OCI-M1 (cell line): ENCODE measurements at places on chromosomes 12 and 14.

- no peak for DNase-seq
Observed at GRCh38 chr12:124392667-124393413, 97.9 kb downstream of the RFLNA start.

DNA sequence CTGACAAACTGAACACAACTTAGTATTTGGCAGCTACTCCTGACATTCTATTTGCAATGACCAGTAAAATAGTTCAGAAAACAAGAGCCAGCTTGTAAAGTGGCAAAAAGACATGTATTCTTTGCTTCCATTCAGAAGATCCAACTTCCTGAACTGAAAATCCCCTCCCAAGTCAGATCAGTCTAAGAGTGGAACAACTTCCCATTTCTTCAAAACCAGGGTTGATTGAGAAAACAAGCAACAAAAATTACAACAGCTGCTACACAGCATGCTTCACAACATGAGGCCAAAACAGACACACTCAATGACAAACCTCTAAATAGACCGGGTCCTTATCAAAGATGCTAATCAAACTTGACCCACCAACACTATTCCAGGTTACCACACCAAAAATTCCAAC is 40.3 kb downstream of the CIT start:
- DNase-seq = peak; percentile 27

- DNase-seq = no peak
Observed at GRCh38 chr14:101713621-101714349, 47.7 kb upstream of the PPP2R5C start.

DNA sequence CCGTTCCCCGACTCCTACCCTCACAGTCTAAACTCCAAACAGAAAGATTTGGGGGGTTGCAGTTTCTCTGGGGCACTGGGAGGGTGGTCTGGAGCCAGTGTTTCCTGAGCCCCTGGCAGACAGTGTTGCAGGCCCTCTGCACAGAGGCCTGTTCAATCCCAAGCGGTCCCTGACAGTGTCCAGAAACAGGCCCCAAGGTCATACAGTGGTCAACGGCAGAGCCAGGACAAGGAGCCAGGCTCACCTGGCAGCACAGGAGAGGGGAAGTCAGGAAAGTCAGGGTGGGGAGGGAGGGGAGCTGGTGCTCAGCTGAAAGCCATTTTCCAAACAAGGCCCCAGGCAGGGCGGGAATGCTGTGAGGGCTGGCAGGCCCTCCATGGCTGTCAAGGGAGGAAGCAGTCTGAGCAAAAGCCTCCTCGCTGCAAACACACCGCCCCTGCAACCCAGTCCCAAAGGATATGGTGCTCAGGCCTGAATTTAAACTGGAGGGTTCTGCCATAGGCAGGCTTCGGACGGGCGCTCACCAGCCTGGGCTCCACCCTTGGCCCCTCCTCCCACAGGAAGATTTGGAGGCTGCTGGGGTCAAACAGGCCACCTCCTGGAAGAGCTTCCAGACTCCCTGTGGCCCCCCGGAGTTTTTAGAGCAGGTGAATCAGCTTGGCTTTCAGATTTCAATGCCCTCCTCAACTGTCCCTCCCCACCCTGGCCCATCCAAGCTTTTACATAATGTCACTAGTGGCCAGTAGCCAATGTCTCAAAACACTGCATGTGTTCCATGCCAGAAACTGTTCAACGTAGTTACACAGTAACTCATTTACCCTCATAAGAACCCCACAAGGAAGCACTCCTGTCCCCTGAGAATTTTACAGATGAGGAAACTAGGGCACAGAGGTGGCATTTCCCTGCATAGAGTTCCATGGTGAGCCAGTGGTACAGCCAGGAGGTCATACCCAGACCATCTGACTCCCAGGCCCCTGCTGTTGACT is 41.5 kb downstream of the CHGA start:
- no peak for DNase-seq

GRCh38 chr12:19970821-19971220 is 397.5 kb upstream of the PDE3A start:
- DNase-seq = no peak

- DNase-seq = no peak
Observed at GRCh38 chr12:107236824-107237511, 143.6 kb upstream of the CRY1 start.

- DNase-seq = peak; percentile 2
Observed at GRCh38 chr14:82084813-82085212, 551.2 kb upstream of the SEL1L start.

- peak; percentile 59 for DNase-seq
Observed at GRCh38 chr12:95520816-95521215, 30.5 kb downstream of the USP44 start.

GRCh38 chr12:57224973-57225679 is 4.4 kb upstream of the SHMT2 start:
- peak; percentile 65 for DNase-seq

GRCh38 chr12:99911967-99912366 is 72.8 kb downstream of the ANKS1B start:
- no peak for DNase-seq

GRCh38 chr12:20370866-20371519 is 2.7 kb downstream of the PDE3A start:
- no peak for DNase-seq

- DNase-seq = no peak
Observed at GRCh38 chr14:34297786-34298520, 164.1 kb downstream of the SPTSSA start.

GRCh38 chr12:67630373-67631088 is 18.0 kb upstream of the DYRK2 start:
- peak; percentile 88 for DNase-seq

GRCh38 chr14:89296281-89296745 is 120.7 kb downstream of the FOXN3 start:
- no peak for DNase-seq

- DNase-seq = no peak
Observed at GRCh38 chr14:68143341-68143841, 323.8 kb downstream of the RAD51B start.

GRCh38 chr12:131530041-131530332 is 180.9 kb upstream of the SFSWAP start:
- DNase-seq = no peak

- peak; percentile 22 for DNase-seq
Observed at GRCh38 chr12:29253906-29254625, 105.0 kb downstream of the FAR2 start.

- DNase-seq = no peak
Observed at GRCh38 chr12:92109613-92110012, 36.0 kb downstream of the BTG1 start.

GRCh38 chr12:101738920-101739665 is at the start of gene SYCP3:
TSS of gene SYCP3 (minus strand) at chr12:101739462. CDS start at chr12:101737935, 1,527 bp downstream.
- DNase-seq = no peak

GRCh38 chr12:124727264-124727800 is 136.3 kb downstream of the SCARB1 start:
- DNase-seq = peak; percentile 94
